ENCODE measurements at places on chromosomes 12 and 14.

DNA sequence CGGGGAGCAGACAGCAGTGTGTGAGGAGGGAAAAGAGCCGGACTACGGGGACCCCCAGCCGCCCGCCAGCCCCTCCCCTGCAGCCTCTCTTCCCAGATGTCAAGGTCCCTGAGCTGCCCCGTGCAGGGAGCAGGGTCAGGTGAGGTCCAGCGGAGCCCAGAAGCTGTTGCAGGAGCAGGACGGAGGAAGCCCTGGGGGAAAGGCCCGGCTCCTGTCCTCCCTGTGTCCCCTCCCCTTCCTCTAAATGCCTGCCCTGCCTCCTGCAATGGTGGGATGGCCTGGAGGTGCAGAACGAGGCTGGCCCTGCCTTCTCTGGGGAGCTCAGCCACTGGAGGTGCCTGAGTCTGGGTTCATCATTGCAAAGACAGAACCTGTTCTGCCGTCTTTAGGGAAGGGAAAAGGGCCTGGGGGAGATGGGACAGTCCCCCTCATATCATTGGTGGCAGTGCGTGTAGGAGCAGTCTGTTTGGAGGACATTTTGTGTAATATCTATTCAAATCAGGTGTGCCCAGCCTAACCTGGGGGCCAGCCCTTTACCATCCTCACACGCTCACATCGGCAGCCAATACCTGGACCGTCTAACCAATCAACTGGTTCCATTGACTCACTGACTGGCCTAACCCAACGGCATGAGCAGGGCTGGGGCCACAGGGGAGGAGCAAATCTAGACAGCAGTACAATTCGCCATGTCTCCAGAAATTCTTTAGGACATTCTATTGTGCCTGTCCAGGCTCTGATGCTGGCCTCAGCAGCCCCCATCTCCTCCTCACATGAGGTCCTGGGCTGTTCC lies 364.1 kb upstream of the SFSWAP start:
- DNase-seq = no peak

DNA sequence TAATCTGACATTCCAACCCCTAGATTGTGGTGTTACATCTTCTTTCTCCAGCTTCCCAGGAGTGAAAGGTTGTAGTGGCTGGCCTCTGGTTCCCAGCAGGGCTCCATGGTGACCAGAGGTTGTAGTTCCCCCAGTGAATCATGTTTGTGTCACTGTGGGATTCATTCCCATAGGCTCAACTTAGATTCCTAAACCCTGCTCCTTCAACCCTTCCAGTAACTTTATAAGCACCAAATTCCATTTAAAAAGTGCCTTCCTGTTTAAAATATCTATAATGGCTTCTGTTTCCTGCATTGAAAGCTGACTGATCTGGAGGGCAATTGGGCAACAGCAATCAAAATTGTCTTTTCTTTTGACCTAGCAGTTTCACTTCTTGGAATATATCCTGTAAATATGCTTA lies 40.5 kb upstream of the TBC1D15 start:
- DNase-seq = no peak

DNA sequence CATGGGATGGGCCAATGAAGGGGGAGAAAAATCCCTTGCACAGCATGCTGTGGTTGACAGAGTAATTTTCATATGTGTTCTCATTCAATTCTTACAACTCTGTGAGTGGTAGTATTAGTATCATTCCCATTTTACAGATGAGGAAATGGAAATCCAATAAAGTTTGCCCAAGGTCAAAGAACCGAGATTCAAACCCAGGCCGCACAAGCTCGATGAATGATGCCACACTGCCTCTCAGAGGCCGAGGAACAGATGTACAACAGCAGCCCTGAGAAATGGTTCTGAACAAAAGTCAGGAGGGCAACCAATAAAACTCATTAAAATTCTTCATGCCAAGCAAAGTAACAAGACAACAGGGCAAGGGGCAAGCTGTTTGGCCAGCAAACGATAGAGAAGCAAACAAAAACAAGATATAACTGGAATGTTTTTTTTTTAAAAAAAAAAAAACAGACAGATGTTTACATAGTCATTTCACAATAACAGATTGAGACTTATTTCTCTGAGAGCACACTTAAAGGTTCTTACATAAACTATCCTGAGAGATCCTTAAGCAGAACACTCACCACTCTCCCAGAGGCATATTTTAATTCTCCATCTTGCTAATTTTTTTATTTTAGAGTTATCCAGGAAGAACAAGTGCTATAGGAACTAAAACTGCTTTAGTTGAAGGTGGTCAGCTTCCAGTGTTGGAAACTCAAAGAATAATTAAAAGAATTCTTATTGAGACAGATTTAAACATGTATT lies 85.8 kb downstream of the EXOC5 start:
- peak; percentile 5 for DNase-seq

- no peak for DNase-seq
These were observed 118.7 kb downstream of the RPS6KA5 start for GRCh38 chr14:90941706-90942105.

- DNase-seq = no peak
These were observed 44.1 kb upstream of the TBX5 start for GRCh38 chr12:114450019-114450418.

DNA sequence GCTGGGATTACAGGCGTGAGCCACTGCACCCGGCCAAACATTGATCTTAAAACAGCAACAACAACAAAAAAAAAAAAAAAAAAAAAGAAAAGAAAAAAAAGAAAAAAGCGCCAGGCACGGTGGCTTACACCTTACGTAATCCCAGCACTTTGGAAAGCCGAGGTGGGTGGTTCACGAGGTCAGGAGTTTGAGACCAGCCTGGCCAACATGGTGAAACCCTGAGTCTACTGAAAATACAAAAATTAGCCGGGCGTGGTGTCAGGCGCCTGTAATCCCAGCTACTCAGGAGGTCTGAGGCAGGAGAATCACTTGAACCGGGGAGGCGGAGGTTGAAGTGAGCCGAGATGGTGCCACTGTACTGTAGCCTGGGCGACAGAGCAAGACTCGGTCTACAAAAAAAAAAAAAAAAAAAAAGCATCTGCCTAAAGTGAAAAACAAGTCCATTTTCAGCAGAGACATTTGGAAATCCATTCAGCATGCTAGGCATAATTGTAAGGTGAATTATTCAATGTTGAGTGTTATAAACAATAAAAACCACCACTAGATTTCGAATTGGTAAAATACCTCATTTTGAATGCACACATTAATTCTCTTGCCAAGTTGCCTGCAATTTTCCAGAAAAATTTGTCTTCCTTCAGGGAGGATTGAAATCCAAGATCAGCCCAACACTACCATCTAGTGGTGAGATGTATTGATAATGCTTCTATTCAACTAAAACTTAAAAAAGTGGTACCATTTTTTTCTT lies 8.0 kb upstream of the CERS5 start:
- DNase-seq = peak; percentile 21

DNA sequence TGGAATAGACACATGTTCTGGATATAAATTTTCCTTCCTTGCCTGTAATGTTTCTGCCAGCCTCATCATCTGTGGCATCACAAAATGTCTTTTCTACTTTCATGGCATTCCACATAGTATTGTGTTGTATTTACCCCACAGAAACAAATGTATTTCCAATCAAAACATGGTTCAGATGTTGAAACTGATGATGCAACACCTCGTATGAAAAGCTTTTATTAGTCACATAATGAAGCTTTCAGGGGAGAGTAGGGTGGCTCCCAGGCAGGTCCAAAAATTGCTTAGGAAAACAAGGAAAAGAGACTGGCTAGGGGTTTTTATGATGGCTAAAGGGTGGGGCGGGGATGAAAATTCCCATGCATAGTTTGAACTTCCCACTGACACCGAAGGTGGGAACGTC lies 29.1 kb upstream of the ZNF641 start:
- no peak for DNase-seq

DNA sequence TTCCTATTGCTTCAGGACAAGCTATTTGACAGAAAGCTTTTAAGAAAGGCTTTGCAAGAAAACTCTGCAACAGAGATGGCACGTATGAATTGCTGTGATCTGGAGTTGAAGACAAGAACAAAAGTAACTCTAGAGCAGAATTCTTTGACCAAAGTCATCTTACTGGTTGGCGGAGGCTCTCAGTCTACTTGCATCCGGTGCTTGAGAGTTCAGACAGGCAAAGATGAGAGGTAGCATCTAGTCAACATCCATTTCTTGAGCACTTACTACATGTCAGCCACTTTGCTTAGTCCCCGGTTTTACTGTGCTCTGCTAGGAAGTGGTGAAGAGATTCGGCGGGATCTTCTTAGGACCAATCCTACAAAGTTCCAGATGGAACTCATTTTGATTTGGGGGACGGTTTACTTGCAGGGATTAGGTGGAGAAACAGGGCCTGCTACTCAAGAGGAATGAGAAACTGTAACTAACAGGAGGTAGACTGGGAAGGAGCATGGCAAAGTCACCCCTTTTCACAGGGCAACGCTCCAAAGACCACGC lies 404 bp upstream of the CCDC91 start:
- DNase-seq = no peak

DNA sequence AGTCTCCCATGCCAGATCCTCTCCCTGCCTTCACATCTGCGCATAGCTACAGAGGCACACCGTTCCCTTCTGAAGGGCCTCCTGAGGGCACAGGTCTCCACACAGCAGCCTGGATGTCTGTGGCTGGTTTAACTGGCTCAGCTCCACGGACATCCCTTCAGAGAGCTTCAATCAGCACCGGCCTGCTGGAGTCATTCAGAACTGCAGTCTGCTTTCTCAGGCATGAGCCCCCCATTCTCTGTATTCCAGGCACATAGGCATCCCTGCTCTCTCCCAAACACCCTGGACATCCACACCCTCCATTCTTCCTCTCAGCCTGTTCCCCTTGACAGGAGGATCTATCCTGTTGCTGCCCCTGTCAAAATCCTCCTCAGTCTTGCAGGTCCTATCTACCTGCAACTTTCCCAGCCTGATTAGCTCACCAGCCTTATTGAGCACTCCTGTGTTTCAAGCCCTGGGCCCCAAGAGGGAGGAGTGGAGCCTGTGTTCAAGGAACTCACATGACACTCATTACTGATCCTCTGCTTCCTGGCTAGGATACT lies 2.9 kb upstream of the DHRS2 start:
- no peak for DNase-seq

DNA sequence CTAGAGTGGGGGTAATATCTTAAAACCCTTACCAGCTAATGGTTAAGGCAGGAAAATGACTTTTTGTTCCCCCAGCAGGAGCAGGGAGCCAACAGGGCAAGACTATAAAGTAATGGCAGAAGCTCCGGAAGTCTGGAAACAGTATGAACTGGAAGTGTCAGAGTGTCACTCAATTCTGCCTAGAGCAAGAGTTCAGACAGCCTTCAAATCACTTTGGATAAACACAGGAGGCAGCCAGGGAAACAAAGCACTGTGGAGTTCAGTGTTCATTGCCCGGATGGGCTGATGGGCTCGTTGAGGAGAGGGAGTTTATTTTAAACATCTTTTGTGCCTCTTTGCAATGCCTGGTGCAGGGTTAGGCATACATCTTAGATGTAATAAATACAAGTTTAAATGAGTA lies 16.5 kb upstream of the DYRK2 start:
- no peak for DNase-seq

DNA sequence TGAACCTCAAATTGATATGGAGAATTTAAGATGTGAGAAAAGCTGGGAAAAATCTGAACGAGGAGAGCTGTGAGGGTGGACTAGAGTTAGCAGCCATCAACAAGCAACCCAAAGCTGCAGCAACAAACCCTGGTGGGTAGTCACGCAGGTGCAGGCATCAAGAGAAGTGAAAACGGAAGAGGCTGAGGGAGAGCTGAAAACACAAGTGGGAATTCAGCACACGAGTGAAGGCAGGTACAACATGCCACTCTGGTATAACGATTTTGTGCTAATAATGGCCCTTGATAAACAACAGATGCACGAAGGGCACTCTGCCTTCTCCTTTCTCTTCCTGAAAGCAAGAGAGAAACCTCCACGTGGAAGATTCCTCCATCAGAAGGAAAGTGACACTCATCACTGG lies 11.5 kb downstream of the TCL1B start:
- no peak for DNase-seq

GRCh38 chr14:36944307-36945010 lies 227.9 kb downstream of the SLC25A21 start:
- no peak for DNase-seq

GRCh38 chr12:45918818-45919217 lies 71.6 kb downstream of the SCAF11 start:
- no peak for DNase-seq

DNA sequence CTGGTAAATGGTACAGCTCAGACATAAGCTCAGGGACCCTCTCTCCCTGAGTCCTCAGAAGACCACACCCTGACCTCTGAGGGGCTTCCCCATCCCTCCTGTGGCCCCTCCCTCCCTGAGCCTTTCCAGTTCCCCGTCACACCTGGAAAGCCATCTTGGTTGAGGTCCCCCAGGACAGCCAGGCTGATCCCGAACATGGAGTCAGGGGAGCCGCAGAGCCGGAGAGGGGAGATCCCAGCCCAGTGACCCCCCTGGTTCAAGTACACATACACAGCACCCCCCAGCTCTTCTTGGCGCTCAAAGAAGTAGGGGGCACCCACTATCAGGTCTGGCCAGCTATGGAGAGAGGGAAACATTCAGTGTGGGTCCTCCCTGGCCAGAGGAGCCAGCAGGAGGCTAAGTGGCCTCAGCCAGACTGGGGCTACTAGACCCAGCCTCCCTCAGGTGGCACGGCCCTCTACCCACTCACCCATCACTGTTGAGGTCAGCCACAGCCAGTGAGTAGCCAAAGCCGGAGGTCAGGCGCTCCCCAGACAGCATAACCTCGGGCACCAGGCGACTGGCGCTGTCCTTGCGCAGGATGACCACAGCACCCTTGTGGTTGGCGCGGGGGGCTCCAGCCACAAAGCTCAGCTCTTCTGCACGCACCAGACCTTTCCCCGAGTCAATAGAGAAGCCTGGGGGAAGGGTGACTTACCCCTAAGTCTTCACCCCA lies 9.3 kb downstream of the ITGA7 start:
- DNase-seq = no peak

DNA sequence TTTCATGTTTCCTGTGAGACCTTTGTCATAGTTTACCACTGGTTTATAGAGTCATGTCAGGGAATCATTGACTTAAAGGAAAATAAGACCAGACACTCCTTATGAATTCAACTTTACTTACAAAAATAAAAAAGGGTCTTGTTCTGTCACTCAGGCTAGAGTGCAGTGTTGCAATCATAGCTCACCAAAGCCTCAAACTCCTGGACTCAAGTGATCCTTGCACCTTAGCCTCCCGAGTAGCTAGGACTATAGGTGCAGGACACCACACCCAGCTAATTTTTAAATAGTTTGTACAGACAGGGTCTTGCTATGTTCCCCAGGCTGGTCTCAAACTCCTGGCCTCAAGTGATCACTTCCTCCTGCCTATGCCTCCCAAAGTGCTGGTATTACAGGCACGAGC lies 19.0 kb downstream of the SLC41A2 start:
- no peak for DNase-seq

- peak; percentile 21 for DNase-seq
These were observed 462.8 kb downstream of the GXYLT1 start for GRCh38 chr12:41681898-41682297.

DNA sequence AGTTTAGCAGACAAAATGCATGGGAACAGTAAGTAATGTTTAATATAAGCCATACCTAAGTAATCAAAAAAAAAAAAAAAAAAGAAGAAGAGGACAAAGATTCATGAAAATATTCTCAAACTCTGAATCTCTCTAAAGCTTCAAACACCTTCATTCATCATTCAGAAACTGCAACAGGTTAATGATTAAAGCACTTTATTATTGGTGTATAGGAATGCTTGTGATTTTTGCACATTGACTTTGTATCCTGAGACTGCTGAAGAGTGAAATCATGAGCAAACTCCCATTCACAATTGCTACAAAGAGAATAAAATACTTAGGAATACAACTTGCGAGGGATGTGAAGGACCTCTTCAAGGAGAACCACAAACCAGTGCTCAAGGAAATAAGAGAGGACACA lies 278.4 kb upstream of the DCN start:
- no peak for DNase-seq
